ENCODE measurements at places on chromosomes 11 and 22.

GRCh38 chr11:120254788-120255518, 15.0 kb downstream of the POU2F3 start:
- no peak for DNase-seq

- no peak for DNase-seq
Observed at GRCh38 chr22:44085743-44086270, 61.7 kb downstream of the PARVB start.

DNA sequence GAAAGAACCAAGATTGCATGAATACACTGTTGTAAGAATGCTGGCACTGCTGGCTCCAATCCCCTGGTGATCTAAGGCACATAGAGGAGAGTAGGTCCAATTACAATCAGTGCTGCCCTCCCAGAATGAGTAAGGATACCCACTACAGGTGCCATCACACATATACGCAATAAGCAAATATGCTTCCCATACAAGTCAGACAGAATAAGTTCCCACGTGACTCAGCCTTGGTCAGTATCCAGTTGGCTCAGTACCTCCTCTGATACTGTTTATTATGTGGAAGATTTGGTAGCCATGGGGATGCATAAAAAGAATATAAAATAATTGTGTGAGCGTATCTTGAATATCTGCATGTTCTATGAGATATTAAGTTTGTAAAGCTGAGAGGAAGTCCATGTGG, 8.9 kb upstream of the OR2D3 start:
- peak; percentile 20 for DNase-seq

GRCh38 chr11:77111277-77111676, 8.6 kb downstream of the OMP start:
- no peak for DNase-seq

GRCh38 chr11:119536801-119537200, 113.8 kb upstream of the THY1 start:
- no peak for DNase-seq

DNA sequence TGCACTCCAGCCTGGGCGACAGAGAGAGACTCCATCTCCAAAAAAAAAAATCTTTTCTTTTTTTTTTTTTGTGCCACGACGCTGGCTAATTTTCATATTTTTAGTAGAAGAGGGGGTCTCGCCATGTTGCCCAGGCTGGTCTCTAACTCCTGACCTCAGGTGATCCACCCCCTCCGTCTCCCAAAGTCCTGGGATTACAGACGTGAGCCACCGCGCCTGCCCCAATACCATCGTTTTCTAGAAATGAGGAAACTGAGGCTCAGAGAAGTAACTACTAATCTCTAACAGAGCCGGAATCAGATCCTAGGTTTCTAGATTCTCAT, 13.5 kb downstream of the SSH3 start:
- no peak for DNase-seq

- no peak for DNase-seq
Observed at GRCh38 chr11:102457056-102457677, 4.6 kb upstream of the TMEM123 start.

DNA sequence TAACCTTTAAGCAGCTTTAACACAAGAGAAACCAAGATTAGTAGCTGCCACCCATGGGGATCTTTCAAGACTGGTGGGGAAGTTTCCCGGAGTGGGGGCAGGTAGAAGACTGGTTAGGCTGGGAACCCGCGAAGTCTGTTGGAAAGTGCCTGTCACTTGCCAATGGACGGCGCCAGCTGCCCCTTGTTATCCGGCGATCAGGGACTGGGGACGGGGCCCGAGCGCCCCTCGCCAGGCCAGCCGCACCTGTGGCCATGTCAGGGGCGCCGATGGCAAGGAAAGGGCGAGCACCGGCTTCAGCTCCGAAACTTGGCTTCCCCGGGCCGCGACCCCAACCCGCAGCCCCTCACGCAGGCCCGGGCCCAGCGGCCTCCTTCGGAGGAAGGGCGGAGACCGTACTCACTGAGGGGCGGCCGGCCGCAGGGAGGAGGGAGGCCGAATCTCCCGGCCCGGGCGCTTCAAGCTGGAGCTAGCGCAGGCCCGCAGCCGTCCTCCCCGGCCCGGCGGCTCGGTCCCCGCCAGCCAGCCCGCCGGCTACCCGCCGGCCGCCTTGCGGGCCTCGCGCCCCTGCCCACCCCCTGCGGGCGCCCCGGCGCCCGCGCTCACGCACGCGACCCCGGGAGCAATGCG, 539 bp downstream of the EIF4ENIF1 start:
- DNase-seq, result no peak

DNA sequence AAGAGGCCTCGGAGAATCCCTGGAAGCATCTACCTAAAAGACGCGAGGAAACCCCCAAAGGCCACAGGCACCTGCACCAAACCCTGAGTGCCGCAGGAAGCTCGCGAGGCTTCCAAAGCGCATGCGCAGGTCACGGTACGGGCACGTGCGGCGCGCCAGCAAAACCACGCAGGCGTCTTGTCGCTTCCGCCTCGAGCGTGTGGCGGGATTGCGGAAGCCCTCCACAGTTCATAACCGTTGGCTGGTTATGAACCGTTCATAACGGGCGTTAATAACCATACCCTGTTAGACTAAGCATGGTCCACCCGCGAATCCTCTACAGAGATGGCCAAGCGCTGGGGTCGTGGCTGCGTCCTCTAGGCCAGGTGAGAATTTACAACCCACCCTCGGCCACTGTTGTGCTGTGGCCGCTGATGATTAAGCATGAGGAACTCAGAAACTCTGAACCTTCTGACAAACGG, 46.4 kb downstream of the MORC2 start:
- DNase-seq, result no peak

GRCh38 chr11:8168485-8169257, at the start of gene RIC3:
Gene RIC3 (minus strand): TSS chr11:8169025. CDS start chr11:8168989, 36 bp downstream.
- DNase-seq, result no peak

- no peak for DNase-seq
Observed at GRCh38 chr11:70080763-70081162, 2.6 kb downstream of the ANO1 start.

GRCh38 chr11:70577948-70578347, 179.6 kb downstream of the CTTN start:
- DNase-seq, result no peak

DNA sequence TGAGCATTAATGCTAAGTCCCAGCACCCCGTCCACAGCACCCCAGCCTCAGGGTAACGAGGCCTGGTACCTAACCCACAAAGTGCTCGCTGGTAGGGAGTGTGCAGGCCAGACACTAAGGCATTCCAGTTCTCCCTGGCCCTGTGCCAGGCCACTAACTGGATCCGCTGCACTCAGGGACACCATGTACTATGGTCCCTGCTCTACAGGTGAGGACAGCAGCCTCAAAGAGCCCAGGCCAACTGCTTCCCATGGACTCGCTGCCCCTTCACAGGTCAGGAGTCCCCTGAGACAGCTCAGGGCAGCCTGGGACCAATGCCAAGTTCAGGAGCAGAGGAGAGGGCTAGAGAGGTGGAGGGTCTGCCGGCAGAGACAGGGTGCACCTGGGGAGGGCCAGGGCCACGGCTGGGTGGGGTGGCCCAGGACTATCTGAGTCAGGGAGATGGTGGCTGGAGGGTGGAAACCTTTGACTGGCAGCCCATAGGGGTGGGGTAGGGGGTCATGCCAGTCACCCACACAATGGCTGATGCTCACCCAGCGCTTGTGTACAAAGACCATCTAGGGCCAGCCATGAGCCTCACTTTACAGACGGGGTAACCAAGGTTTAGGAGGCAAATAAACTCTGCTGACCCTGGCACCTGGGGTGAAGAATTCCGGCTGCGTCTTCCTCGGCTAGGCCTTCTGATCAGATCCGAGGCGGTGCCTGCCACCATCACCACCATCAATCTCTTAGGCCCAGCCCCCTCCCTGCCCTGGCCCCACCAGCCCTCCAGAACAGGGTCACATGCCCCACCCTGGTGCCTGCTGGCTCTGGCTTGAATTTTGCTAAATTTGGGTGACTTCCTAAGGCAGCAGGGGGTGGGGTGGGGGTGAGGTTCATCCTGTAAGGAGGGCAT, 5.6 kb downstream of the OSBPL5 start:
- DNase-seq, result no peak

DNA sequence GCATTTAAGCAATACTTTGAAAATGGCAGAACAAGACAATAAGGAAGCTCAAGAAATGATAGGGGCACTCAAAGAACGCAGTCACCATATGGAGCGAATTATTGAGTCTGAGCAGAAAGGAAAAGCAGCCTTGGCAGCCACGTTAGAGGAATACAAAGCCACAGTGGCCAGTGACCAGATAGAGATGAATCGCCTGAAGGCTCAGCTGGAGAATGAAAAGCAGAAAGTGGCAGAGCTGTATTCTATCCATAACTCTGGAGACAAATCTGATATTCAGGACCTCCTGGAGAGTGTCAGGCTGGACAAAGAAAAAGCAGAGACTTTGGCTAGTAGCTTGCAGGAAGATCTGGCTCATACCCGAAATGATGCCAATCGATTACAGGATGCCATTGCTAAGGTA, 51.9 kb downstream of the SPECC1L start:
- DNase-seq, result no peak

GRCh38 chr11:19817870-19818269, 105.2 kb downstream of the NAV2 start:
- no peak for DNase-seq

- no peak for DNase-seq
Observed at GRCh38 chr11:122764371-122765090, 73.8 kb upstream of the CRTAM start.

Measured in HS-5 (cell line).